ENCODE measurements at places on chromosomes 2 and 18. TPM values are rescaled to one million over a fixed set of nuclear protein-coding genes. Genes with fewer than 3 reads are reported as not detected.

DNA sequence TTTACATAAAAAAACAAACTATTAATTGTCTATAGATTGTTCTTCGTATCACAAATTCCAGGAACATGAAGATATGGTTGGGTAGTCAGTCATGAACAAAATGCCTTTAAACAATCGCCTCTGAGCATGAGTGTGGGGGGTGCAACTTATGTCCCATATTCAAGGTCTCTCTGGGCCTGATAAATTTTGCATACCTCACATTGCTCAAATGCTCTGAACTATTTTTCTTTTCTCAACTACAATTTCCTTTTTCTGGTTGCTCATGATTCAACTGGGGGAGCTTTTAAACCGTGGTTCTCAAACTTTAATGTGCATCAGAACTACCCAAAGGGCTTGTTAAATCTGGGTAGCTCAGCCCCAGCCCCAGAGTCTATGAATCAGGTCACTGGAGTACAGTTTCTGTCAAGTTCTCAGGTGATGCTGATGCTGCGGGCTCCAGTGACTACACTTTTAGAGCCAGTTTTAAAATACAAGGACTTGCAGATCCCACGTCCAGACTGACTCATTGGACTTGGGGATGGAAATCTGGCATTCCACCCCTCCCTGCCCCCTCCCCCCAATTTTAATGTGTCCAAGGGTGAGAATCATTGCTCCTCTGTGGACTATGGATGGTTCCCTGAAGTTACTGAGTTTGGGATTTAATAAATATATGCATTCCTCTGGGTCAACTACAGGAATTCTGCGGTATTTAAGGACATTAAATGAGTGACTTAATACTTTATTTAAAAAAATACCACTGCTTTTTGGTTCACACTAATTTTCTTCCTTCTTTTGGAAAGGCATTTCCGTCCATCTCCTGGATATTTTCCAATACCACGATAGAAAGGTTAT lies 1.5 kb upstream of the GPD2 start:
- no peak for DNase-seq

DNA sequence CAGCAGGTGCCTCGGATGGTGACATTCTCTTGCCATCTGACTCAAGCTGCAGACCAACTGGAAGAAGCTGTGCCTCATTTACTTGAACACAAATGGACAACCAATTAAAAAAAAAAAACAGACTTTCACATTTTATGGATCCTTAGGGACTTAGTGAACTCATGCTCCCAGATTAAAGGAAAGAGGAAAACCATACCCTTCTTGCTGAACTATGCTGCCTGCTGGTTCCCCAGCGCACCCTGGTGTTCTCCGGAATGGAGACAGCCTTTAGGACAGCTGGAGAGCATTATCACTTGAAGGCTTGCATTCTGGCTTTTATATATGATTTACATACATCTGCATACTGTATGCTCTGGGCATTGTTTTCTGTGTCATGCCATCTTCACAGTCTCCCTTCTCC lies 370.7 kb downstream of the SLC4A3 start:
- no peak for DNase-seq

SERPINB3 gene
- not detected for total RNA-seq

GRCh38 chr2:103960129-103960513 lies 893.8 kb upstream of the POU3F3 start:
- no peak for DNase-seq

FAM210A gene
- total RNA-seq, result 30.9 TPM

DNA sequence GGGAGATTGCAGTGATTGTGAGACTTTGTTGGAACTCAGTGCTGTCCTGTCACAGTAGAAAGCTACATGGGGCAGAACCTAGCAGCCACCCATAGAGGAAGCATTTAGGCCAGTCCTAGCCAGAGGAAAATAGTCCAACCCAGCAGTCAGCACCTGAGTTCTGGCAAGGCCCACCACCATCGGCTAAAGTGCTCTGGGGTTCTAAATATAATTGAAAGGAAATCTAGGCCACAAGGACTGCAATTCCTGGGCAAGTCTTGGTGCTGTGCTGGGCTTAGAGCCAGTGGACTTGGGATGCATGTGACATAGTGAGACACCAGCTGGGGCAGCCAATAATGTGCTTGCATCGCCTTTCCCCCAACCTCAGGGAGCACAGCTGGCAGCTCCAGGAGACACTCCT lies 28.9 kb upstream of the ACTR2 start:
- no peak for DNase-seq
